ENCODE measurements at places on chromosomes 7 and 10.
A peak's percentile ranks its signal among the peaks of the same experiment; 100 is the strongest.

DNA sequence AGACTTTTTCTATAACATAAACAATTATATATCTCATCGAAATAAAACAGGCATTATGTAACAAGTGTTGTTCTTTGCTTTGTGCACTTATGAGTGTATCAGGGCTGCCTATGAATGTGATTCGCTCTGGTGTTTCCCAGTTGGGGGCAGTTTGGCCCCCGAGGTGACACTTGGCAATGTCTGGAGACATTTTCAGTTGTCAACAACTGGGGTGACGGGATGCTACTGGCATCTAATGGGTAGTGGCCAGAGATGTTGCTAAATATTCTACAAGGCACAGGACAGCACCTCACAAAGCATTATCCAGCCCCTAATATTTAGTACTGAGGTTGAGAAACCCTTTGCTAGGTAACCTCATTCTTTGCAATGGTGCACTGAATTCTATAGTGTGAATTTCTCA lies 83.3 kb downstream of the PLCE1 start:
- no peak for DNase-seq

GRCh38 chr10:110500515-110500905 lies 2.8 kb downstream of the DUSP5 start:
- no peak for DNase-seq

DNA sequence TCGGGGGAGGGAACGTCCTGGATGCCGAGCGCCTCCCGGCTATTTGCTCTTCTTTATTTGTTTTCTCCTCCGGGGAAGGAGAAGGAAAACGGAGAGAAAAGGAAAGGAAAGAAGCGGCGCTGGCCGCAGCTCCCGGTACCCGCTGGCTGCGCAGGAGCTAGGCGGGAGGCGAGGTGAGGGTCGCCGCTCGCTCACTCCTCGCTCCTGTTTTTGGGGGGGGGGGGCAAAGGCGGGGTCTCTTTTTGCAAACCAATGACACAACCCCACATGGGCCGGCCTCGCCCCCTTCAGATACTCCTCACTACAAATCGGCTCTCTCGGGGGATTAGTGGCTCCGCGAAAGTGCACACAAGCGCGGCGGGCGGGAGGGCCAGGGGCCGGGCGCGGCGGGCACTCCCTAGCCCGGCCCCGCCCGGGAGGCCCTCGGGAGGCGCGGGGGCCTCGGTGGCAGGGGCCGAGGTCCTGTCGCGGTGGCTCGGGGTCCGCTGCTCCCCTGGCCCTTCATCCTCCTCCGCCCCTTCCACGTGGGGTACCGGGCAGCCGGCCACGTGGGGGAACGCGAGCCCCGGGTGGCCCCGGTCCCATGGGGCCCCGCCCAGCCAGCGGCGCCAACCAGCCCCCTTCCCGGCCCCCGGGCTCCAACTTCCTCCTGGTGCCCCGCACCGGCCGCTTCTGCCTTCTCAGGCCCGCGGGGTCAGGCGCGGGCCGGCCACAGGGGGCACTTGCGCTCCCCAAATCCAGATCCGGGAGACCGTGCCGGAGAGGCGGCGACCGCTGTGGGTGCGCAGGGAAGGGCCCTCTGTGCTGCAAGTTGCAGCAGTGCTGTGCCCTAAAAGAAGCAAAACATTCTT lies 718 bp upstream of the CTBP2 start:
- DNase-seq, result no peak

DNA sequence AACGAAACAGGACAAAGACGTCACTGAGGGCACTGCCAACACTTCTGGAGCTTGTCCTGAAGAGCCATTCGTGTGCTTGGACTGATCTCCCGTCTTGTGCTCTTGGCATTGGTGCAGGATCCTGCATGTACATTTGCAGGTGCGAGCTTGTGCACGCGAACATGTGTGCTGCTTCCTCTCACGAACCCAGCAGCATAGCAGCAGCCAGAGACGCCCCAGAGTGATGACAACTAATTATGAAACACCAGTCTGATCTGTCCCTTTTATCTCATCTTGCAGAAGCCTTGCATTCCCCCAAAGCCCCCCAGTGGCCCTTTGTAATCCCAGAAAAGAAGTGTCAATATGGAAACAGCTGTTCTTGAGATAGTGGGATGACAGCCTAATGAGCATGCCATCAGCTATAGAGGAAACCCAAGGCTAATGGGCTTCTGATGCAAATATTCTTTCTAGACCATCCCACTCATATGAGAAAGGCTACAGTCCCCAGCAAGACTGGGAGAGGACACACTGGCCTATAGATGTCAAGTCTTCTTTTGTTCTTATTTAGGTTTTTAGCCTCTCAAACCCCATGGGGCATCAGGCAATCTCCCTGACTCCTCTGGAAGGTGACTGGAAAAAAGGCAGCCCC lies 310.6 kb downstream of the FRMD4A start:
- no peak for DNase-seq

- DNase-seq, result no peak
These were observed 604 bp upstream of the SHTN1 start for GRCh38 chr10:117005527-117006055.

GRCh38 chr10:111222961-111223360 lies 146.1 kb downstream of the ADRA2A start:
- DNase-seq, result no peak

- no peak for DNase-seq
These were observed 60.2 kb downstream of the CALML3 start for GRCh38 chr10:5584895-5585516.

- peak; percentile 91 for DNase-seq
These were observed at the start of gene HNRNPF for GRCh38 chr10:43408710-43409384. Gene HNRNPF, minus strand, starts transcription at chr10:43409186. Its CDS starts 21,302 bp downstream, at chr10:43387884.

GRCh38 chr7:135950972-135951371 lies 26.2 kb downstream of the MTPN start:
- DNase-seq, result no peak
